Activated CD8-positive, alpha-beta memory T cell treated with anti-CD3 and anti-CD28 coated beads, Interleukin-2, amount 10 ng/mL, durations not matched to agents 7 days and 5 days (primary cell): ENCODE measurements at places on chromosomes 2 and 18.

DNA sequence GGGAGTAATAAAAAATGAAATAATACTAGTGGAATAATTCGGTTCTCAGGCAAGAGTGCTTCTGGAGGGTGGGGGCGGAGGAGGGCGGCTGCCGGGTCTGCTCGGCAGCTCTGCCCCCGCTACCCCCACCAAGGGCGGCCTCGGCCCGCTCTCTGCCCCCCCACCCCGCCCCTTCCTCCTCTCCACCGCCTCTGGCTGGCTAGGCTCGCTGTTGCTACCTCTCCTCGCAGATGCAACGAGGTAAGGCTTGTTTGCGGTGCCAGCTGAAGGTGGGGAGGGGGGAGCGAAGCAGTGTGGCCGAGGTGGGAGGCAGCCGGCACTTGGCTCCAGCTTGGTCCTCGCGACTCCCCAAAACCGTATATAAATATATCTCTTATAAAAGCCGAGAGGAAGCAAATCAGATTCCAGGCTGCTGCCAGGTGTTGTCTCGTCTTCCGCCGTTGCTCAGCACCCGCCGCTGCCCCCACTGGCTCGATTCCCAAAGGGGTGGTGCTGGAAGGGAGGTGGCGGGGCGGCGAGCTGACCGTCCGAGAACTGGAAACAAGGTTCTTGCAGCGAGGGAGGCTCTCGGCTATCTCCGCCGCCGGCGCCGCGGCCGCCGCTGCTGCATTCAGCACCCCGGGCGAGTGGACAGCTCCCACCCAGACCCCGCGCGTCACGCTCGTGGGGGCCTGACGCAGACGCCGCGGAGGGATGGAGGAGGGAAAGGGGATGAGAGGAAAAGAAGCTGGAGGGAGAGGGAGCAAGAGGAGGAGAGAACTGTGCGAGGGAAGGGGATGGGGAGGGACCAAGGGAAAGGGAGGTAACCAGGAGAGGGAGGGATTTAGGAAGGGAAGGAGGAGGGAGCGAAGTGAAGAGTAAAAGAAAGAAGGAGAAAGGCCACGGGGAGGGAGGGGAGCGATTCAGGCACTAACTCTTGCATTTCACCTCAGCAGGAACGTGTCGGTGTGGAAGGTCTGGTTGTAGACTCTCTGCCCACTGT, at the start of gene MARCHF4:
Gene MARCHF4, minus strand, starts transcription at position 763 of the 982 bp plus-strand sequence. CDS start 2,223 bp downstream, outside the sequence.
- DNase-seq = peak; percentile 69

GRCh38 chr2:196659844-196660243, 20.3 kb downstream of the CCDC150 start:
- no peak for DNase-seq

DNA sequence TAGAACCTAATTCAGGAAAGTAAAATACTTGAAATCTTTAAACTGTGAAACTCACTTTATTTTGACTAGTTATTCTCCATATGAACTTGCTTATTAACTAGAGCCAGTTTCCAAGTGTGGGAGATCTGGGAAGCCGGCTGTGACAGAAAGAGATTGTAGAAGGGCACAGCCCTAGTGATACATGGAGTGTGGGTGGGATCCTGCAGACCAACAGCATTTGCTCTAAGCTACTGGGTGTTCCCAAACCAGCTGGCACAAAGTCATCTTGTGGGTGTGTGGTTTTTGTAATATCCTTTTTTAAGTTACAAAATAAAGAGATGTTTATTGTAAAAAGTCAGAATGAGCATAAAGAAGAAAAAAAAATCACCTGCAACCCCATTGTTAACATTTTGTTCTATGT, 3.4 kb downstream of the DUSP19 start:
- no peak for DNase-seq

DNA sequence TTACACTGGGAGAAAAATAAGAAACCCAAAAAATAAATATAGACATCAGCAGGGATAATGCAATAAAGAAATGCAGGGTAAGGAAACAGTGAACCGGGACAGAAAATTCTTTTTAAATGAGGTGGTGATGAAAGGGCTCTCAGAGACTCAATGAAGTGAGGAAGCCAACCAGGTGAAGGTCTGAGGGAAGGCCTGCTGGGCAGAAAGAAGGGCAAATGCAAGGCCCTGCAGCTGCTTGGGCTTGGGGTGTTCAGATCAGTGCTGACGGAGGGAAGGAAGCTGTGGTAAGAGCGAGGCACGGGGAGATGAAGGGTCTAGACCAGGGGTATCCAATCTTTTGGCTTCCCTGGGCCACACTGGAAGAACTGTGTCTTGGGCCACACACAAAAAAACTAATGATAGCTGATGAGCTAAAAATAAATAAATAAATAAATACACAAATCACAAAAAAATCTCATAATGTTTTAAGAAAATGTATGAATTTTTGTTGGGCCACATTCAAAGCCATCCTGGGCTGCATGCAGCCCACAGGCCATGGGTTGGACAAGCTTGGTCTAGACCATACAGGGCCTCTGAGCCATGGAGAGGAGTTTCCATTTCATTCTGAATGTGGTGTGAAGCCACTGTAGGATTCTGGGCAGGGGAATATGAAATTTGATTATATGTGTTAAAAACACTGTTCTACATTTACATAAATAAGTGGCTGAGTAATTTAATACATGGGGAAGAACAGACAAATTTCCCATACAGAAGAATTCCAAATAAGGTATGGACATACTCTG, 96.3 kb upstream of the DNMT3A start:
- no peak for DNase-seq

GRCh38 chr2:16713011-16713423, 47.4 kb upstream of the CYRIA start:
- no peak for DNase-seq

GRCh38 chr18:452816-453215, 47.7 kb downstream of the COLEC12 start:
- no peak for DNase-seq

GRCh38 chr2:241760301-241760771, 16.3 kb upstream of the GAL3ST2 start:
- DNase-seq = no peak

DNA sequence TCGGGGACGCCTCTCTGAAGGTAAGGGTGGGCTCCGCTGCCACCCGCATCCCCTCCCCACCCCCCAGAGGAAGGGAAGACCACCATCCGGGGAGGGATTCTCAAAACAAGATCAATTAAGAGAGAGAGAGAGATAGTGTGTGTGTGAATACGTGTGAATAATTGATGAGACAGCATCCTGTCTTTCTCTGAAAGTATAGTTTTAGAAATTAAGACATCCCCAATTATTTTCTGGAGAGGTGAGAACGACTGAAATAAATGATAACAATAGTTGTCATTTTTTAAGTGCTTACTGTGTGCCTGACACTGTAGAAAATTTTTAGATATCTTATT, 751 bp downstream of the IL18R1 start:
- DNase-seq = no peak
